ENCODE measurements at places on chromosomes 3 and 15.

DNA sequence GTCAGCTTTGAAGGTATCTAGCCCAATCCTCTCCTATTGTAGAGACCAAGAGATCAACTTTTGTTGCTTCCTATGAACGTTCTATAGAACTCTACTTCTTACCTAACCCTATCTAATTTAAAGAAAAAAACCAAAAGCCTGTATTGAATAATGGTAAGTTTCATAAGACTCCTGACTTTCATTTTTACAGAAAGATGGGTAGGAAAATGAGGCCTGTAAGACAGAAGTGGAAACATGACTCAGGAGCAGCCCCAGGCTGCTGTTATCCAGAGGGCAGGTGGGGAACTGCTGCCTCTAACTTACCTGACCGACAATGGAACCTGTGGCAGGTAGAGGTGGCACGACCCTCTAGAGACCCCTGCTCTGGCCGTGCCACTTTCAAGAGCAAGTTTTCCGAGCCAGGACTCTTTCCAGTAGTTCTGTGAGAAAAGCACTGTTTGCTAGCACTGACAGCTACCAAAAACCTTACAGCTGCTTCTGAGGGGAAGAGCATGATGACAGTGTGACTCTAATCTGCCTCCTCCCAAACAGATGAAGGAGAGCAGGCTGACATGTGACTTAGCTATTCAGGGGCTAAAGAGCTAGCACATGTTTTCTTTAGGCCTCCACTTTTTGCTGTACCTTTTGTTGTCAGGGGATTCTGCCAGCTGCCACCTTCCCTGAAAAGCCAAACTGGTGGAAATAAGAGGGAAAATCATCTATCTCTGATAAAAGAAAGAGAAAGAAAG lies 17.5 kb downstream of the POPDC2 start:
- DNase-seq, result no peak

DNA sequence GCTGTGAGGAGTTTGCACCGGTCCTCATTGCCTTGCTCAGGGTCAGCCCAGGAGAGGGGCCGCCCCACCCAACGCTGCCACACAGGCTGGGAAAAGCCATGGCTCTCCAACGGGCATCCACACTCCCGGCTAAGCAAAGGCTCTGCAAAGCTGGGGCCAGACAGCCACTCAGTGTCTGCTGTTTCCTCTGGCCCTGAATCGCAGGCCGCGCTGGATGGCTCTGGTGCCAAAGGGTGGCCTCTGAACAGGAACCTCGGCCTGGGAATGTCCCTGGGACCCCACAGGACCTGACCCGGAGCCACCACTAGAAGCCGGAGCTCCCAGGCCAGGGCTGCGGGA lies 42.9 kb downstream of the RPN1 start:
- no peak for DNase-seq

- no peak for DNase-seq
Measured at GRCh38 chr3:4899710-4900109, 79.5 kb upstream of the BHLHE40 start.

GRCh38 chr3:56125358-56126005 lies 342.8 kb downstream of the ERC2 start:
- no peak for DNase-seq

DNA sequence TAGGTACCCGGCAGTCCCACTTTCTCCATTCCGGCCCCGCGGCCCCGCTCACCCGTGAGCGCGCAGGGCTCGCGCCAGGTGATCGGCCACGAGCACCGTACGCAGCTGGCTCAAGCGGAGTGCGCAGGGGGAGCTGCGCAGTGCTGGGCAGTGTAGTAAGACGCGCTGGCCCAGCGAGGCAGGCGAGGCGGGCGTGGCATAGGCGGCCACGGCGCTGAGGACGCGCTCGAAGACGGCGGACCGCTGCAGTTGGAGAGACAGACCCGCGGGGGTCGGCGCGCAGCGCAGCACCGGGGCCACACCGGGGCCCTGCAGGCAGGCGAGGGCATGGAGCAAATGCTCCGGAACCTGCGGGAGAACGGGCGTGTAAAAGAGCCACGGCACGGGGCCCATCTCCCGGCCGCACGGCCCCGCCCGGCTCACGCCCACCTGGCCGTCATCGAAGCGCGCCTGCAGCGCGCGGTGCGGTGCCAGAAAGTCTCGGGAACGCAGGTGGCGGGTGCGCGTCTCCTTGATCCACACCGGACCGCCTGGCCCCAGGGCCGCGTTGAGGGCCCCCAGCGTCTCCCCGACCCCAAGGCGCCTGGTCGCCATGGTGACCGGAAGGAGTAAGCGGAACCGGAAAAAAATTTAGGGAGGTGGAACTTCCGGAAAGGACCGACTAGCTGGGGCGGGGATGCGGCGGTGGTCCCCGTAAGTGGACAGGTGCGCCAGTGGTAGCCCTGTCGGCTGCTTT lies at the start of gene DALRD3:
DALRD3 (minus strand) TSS at position 610 of the 736 bp plus-strand sequence; CDS start at position 594, 16 bp downstream.
- DNase-seq, result no peak

GRCh38 chr15:63022181-63022580 lies 20.4 kb upstream of the TPM1 start:
- no peak for DNase-seq

DNA sequence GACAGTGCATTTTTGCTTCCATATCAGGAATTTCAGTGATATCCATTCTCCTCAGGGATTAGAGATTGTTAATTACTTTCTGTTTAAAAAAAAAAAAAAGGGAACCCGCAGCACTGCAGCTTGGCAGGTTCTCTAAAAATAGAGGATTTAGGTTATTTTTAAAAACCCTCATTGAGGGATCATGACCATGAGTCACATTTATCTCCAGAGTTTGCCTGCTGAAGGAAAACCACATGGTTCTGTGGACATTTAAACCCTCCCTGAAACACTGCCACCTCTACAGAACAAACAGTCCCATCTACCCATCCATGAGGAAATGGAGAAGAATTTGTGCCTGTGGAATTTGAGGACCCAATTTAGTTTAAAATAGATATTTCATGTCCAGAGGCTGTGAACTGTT lies 66.2 kb upstream of the UBE2E1 start:
- no peak for DNase-seq

DNA sequence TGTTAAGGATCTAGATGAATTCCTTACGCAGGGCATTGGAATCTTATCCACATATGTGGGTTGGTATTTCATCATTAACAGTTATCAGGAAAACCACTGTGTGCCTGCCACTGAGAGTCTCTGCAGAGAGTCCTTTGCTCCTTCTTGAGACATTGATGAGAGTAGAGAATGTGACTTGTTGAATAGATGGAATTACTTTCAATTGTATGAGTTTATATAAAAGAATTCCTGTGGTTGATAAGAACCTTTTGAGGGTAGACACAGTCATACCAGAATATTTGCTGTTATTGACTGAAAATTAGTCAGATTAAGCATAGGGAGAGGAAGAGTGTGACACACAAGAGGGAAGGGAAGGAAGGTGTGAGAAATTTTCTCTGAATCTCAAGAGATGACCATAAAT lies 30.8 kb downstream of the ARHGEF26 start:
- DNase-seq, result no peak

DNA sequence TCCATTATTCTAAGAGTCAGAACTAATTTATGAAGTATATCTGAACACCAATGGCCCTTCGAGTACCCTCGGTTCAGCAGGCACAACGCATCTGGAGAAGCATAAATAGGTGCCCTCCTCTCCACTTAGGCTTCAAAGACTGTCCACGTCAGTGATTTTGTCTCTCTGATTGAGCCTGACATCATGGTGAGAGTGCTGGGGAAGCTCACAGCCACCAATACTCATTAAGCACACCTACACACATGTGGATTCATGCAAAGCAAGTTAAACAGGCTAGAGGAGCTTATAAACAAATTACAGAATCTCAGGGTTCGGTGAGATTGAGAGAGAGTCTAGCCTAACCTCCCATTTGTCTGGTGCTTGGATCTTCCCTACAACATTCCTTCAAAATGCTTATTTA lies 3.6 kb downstream of the CLDN1 start:
- no peak for DNase-seq

- no peak for DNase-seq
Measured at GRCh38 chr15:82650046-82650670, 3.0 kb upstream of the CPEB1 start.

DNA sequence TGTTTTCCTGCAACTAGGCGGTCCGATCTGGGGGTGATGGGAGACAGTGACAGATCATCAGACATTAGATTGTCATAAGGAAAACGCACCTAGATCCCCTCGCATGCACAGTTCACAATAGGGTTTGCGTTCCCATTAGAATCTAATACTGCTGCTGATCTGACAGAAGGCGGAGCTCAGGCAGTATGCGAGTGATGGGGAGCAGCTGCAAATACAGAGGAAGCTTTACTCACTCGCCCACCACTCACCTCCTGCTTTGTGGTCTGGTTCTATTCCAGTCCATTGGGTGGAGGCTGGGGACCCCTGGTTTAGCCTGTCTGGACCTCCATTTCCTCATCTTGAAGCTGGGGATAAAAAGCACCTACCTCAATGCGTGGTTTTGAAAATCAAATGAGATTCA lies 437.5 kb upstream of the PROK2 start:
- no peak for DNase-seq

- DNase-seq, result no peak
Measured at GRCh38 chr3:16907243-16907642, 22.5 kb downstream of the PLCL2 start.

- no peak for DNase-seq
Measured at GRCh38 chr3:57793737-57794187, 37.7 kb downstream of the SLMAP start.

GRCh38 chr3:188974856-188975599 lies 196.7 kb upstream of the TPRG1 start:
- DNase-seq, result no peak

DNA sequence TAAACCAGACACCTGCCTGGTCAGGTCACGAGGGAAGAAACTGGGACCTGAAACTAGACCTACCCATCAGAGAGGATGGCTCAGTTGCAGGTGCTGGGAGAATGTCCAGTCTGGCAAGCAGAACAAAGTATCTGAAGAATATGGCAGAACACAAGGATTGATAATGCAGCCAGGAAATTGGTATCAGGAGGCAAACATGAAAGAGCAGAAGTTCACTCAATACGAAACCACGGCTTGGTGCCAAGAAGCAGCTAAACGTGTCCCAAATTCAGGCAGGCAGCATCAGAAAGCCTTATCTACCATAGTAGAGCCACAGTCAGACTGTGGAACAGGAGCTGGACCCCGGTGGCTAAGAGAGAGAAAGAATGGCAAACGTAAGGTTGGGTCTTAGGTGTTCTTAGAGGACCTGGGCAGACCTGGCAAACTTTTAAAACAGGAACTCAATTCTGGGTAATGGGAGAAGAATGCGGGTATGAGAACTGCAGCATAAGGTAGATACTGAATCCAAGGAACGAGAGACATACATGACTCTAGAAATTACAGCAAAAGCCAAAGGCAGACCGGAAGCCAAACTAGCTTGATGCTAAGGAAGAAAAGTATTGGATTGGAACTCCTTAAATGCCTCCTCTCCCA lies 169.0 kb upstream of the NECTIN3 start:
- DNase-seq, result no peak

GRCh38 chr3:195075199-195075940 lies 195.6 kb downstream of the XXYLT1 start:
- DNase-seq, result no peak

DNA sequence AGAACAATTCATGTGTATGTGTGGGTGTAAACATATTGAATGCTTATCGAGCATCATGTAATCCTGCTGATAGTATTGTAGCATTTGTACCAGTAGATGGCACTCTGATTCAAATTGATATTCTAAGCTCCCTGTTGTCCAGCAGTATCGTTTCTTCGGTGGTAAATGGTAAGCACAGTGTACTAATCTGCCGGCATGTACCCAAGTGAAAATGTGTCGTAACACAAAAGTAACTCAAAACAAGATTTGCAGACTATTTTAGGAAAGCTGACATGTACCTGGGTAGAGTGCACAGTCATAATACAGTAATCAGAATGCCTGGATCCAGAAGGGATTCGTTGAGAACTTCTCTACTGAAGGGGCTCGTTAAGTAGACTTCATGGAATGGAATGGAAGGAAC lies 31.7 kb upstream of the MNS1 start:
- DNase-seq, result no peak

DNA sequence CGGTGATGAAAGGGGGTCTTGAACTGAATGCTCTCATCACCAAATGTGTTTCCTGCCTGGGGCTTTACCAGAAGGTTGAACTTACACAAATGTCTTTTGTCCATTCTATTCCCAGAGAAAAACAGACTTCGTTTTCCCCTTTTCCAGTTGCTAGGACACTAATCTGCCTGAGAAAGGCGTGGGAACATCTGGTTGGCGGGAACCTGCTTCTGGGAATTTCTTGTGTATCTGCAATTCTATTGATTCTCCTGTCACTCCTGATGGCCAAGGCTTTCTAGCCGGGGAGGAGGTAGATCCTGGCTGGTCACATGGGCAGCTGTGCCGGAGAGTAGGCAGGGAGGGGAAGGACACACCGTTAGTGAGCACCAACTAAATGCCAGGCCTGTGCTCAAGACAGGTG lies 31.1 kb upstream of the CCDC174 start:
- DNase-seq, result no peak

GRCh38 chr15:40239693-40240618 lies 1.1 kb downstream of the PAK6 start:
- no peak for DNase-seq

DNA sequence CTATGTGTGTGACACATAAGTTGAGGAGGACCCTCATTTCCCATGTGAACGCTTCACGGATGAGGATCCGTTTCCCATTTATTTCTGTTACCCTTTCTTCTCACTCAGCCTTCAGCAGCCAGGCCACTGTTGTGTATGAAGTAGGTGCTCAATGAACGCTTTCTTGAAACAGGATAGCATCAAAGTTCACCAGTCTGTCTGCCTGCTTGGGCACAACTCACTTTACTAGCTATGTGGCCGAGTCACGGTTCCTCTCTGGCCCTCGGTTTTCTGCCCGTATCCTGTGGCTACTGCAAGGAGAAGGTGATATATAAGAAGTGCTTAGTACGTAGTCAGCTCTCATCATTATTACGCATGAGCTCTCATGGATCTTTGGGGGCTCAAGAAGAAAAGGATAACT lies 22.4 kb downstream of the ACSBG1 start:
- DNase-seq, result no peak

DNA sequence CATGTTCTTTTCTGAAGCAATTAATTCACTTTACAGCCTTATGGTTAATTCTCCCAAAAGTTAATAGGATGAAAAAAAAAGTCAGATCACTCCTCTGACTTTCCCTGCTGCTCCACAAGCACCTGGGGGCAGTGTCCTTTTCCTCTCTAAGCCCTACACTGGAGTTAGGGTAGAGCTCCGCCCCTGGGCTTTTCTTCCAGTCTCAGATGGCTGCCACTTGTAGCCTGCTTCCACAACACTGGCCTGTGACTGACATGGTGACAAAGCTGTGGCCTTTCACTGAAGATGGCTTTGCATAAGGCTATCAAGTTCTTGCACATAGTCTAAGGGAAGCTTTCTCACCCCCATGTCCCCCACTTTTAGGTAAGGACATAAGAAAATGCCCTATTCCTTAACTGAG lies 1.3 kb upstream of the MON1A start:
- DNase-seq, result no peak

GRCh38 chr15:61171209-61171608 lies 57.9 kb downstream of the RORA start:
- no peak for DNase-seq

DNA sequence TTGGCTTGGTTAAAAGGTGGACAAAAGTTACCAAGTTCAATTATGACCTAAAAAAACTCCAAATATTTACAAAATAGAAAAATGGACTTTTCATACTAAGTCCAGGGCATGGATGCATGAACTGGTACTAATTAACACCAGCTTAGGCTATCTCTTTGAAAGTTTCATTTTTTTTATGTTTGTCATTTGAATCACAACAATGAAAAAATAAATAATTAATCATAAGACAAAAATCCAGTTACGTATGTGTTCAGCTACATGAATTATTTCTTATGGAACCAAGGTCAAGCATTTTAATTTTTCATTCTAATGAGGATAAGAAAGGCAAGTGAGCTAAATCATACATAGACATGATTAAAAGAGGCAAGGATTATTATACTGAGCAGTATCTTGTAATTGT lies 23.7 kb upstream of the STRIT1 start:
- DNase-seq, result no peak

- no peak for DNase-seq
Measured at GRCh38 chr3:49158103-49158709, 7.9 kb downstream of the CCDC71 start.

All from left renal pelvis (tissue), 4 donors.